NCI-H748 treated with DMSO at 0.1 percent for 48 hours (cell line): ENCODE measurements at places on chromosomes 6 and 20.
A peak's percentile ranks its signal among the peaks of the same experiment; 100 is the strongest.

- no peak for DNase-seq
Measured at GRCh38 chr6:18328070-18328469, 59.1 kb upstream of the RNF144B start.

GRCh38 chr6:100472674-100473073 is 8.0 kb upstream of the SIM1 start:
- DNase-seq: peak; percentile 55

DNA sequence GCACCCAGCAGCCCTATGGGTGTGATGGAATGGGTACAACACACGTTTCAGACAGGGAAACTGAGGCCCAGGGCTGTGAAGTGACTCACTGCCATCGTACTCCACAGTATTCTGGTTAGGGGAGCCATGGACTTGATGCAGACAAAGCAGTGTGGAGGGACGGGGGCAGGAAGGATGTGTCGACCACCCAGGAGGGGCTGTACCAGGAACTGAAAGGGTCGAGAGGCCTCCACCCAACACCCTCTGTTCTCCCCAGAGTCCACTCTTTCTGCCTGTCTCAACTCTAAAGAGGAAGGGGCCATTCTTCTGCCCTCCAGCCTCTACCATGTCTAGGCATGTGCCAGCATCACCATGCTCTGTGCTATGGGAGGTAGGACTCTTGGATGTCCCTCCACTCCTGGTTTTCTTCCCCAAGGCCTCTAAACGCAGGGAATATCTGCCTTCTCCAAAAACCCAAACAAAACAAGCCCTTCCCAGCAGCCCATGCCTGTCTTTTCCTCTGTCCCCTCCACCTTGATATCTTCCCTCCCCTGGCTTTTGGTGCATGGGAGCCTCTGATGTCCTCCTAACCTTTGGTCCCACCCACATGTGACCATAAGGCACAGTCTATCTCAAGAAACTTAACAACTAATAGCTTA is 7.4 kb downstream of the SLC22A1 start:
- no peak for DNase-seq

GRCh38 chr20:36836591-36837269 is 39.2 kb upstream of the TLDC2 start:
- peak; percentile 19 for DNase-seq

DNA sequence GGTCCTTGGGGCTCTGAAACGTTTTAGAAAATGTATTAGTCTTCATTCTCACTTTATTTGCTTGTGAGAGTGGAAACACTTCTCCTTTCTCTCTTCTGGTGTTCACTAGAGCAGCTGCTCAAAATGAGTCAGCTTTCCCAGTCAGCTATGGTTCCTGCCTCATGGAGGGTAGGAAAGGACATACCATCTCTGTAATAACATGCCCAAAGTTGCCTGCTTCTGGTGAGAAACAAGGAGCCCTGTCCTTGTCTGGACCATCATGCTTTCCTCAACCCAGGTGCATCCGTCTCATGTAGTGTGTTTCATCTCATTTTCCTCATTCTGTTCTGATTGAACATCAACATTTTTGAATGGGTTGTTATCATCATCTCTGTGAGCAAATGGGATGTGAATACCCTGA is 17.1 kb upstream of the TINAG start:
- DNase-seq: no peak

GRCh38 chr6:75624988-75625387 is 23.3 kb downstream of the SENP6 start:
- no peak for DNase-seq

GRCh38 chr6:112203577-112204349 is 50.6 kb downstream of the LAMA4 start:
- no peak for DNase-seq

DNA sequence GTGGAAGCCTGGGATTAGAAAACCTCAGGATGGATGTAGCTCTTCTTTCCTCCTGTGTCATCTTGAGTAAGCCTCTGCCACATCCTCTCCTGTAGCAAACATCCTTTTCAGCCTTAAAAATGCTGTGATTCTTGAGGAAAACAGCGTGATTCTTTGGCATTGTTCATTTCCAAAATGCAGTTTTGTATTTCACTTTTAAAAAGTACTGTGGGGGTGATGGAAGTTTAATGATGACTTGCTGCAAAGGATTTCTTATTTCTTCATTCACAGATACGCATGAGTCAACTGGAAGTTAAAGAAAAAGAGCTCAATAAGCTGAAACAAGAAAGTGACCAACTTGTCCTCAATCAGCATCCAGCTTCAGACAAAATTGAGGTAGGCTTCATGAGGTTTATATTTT is 23.9 kb upstream of the SNRNP48 start:
- DNase-seq: no peak

GRCh38 chr20:16104783-16105182 is 468.5 kb downstream of the KIF16B start:
- DNase-seq: no peak

DNA sequence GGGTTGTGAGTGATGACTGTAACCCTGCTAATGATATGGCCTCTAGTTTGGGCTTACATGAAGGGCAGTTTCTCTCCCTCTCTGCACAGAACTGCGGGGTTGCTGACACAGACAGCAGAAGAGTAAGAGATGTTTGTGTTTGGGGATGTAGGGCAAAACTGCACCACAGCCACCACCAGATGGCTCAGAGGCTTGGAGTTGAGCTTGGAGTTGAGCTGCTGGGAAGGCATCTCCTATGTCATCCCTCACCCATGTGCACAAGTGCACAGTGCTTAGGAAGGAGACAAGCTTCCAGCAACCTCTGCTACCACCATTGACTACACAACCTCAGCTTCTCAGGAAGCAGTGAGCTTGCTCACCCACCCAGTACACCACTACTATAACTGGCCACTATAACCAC is 303.9 kb upstream of the DEFB112 start:
- no peak for DNase-seq

DNA sequence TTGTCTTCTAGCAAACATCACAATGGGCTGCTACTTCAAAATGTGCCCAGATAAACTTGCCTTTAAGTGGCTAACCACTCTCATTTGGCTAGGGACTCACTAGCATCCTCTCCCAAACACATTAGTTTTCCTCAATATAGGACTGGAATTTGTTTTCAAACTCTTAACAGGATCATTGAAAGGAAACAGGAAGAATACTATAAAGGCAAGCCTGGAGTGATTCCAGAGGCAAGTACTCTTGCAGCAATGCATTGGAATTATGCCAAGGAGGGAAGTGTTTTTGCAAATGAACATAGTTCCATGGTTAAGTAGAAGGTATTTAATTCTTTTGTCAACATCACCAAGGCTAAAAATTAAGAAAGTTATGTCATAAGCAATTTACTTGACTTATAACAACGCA is 12.2 kb downstream of the EPHA7 start:
- peak; percentile 52 for DNase-seq

GRCh38 chr20:36144336-36144735 is 10.2 kb upstream of the EPB41L1 start:
- no peak for DNase-seq

DNA sequence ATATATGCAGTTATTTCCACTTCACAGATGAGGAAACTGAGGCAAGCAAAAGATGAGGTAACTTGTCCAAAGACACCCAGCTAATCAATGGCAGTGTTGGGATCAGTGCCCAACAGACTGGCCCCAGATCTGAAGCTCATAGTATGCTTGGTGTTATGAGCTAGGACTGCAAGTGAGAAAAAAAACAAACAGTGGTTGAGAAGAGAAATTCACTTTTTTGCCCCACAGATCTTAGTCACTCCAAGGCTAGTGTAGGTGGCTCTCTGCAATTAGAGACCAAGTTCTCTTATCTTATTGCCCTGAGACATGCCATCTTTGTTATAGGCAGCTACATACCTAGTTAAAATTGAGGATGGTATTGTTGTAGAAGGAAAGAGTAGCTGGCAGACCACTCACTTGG is 16.3 kb downstream of the PLEKHG1 start:
- no peak for DNase-seq

GRCh38 chr6:28643017-28643740 is 117.5 kb downstream of the GPX5 start:
- DNase-seq: no peak

- DNase-seq: no peak
Measured at GRCh38 chr6:134345789-134346188, 27.9 kb upstream of the SGK1 start.

DNA sequence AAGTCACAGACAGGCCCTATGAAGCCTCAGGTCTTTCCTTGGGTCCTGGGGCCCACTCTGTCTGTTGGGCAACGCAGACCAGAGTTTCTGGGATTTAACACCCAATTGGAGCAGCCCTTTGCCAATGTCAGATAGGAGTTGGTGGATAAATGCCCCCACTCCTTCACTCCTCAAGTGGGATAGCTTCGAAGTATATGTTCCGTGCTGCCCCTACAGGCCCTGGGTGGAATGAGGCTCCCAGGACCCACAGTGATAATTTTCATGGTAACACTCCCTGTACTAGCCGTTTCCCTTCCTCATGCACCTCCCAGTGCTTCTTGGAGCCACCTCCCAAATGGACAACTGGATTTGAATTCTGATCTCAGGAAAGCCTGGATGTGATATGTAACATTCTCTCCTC is 145.4 kb downstream of the FOXA2 start:
- DNase-seq: no peak

DNA sequence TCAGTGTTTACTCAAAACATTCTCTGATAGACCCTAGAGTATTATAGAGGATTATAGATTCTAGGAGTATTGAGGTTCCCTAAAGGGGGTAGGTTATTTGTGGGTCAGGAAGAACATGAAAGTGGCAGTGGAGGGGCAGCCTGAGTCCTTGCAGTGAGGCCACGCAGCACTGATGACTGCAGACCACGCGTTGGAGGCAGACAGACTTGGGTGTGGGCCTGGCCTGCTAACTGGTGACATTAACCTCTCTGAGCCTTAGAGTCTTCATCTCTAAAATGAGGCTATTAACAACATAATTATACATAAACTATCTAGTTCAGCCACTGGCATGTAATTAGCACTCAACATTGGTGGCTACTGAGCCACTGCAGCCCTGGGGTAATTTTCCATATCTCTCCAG is 16.1 kb downstream of the MTCL3 start:
- DNase-seq: no peak

DNA sequence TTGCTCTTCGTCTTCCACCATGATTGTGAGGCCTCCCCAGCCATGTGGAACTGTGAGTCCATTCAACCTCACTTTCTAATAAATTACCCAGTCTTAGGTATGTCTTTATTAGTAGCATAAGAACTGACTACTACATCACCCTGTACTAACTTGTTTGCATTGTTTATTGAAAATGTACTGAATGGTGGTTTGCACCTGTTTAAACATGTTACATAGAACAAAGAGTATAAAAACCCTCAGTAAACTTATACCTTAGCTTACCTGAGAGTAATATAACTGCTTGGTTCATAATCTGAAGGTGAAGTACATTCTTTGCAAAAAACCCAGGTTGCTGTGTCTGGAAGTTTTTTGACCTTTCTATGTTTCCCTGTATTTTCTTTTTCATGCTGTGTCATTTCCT is 777.8 kb downstream of the TBC1D32 start:
- DNase-seq: no peak

- DNase-seq: no peak
Measured at GRCh38 chr6:166637812-166638572, 10.9 kb upstream of the RPS6KA2 start.

DNA sequence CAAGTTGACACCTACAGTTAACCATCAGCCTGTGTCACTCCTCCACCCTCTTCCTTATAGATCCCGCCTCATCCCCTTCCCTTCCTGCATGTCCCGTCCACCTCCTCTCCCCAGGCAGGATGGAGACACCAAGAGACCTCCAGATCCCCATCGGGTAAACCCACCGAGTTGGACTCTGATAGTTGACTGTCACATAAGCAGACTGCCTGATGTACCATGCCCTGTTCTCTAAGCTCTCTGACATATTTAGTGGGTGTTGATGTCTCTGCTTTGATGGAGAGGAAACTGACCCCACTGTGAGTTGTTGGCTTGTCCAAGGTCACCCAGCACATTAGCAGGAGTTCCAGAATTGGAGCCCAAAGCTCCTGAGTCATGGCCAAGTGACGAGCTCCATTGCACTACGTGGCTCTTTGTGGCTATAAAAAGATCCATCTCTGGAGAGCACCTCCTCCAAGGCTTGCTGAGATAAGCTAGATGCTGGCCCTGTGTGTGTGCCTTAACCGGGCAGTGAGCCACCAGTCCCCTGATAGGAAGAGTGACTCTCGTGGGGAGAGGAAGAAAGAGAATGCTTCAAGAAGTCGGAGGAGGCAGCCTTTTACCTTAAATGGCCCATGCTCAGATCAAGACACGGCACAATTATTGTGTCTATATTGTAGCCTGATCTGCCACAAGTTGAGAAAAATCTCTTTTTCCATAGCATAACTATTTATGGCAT is 236.0 kb upstream of the ECI2 start:
- no peak for DNase-seq

DNA sequence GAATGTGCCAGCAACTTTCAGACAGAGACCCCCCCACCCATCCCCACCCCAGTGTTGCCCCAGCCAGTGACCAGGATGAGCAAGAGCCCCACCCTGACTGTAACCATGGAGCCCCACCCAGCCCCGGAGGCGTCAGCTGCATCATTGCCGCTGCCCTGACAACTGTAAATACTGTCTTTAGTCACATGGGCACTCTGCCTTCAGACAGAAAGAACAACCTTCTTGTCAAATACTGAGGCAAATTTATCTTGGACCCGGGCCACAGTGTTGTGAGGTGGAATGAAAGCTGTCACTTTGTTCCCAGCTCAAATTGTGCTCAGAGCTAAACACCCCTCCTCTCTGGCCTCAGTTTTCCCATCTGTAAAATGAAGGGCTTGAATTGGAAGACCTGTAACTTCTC is 23.7 kb downstream of the MOCS3 start:
- DNase-seq: peak; percentile 11

- no peak for DNase-seq
Measured at GRCh38 chr20:13665709-13666395, 27.1 kb upstream of the TASP1 start.

- DNase-seq: no peak
Measured at GRCh38 chr6:136037242-136037875, 185.9 kb downstream of the PDE7B start.

- no peak for DNase-seq
Measured at GRCh38 chr20:37378785-37379598, 33.1 kb downstream of the SRC start.

DNA sequence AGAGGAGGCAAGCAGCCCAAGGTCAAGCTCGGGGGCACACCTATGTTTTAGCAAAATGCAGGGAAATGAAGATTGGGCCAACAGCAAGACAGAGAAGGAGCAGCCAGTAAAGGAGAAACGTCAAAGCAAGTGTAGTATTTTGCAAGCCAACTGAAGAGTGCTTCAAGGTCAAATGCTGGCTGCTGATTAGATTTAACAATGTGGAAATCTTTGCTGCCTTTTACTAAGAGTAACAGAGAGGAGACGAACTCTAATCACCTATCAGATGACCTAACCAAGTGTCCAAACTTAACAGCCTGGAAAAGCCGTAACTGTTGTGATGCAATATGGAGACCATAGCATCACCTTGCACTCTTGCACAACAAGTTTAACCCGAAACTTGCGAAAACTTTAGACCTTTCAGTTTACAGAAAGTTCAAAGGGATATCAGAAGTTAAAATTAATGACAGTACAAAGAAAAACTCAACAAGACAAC is 30.4 kb downstream of the AKIRIN2 start:
- DNase-seq: no peak

GRCh38 chr6:113820761-113821160 is 36.4 kb upstream of the MARCKS start:
- no peak for DNase-seq

GRCh38 chr6:112234601-112235000 is 19.8 kb downstream of the LAMA4 start:
- no peak for DNase-seq
